Urinary bladder (tissue), 4 donors: ENCODE measurements at places on chromosomes 4 and X. TPM values are rescaled to one million over a fixed set of nuclear protein-coding genes. Genes with fewer than 3 reads are reported as not detected.

Gene ARSD
- total RNA-seq = 35.4 TPM

Gene CCDC158
- total RNA-seq = 2.3 TPM

Gene BEX5
- total RNA-seq = 1.2 TPM

Gene DUSP9
- 0.63 TPM for total RNA-seq

Gene TCEAL1
- 48.1 TPM for total RNA-seq

Gene CSAG3
- not detected for total RNA-seq

Gene NUP62CL
- total RNA-seq = 2.2 TPM

Gene ATRX
- 236 TPM for total RNA-seq

Gene ADGRL3
- 70.1 TPM for total RNA-seq

Gene POU4F2
- total RNA-seq = not detected

Gene MAOA
- 50.6 TPM for total RNA-seq

Gene PAK3
- 6.9 TPM for total RNA-seq

Gene SOX3
- not detected for total RNA-seq

Gene CITED1
- 1.6 TPM for total RNA-seq

Gene XAGE3
- not detected for total RNA-seq

Gene NLGN4X
- 15.7 TPM for total RNA-seq

Gene FBXL5
- total RNA-seq = 211 TPM

Gene NKX6-1
- total RNA-seq = not detected

Gene ARHGAP6
- total RNA-seq = 20.7 TPM

Gene TEX13C
- not detected for total RNA-seq

Gene ZMAT1
- total RNA-seq = 7.2 TPM

Gene H2BW2
- total RNA-seq = not detected

Gene SPANXC
- total RNA-seq = not detected

Gene PDE6B
- total RNA-seq = 6.2 TPM

Gene XG
- 0.58 TPM for total RNA-seq

Gene TMPRSS11A
- not detected for total RNA-seq

Gene RS1
- not detected for total RNA-seq

Gene GPR173
- total RNA-seq = 5.6 TPM

Gene HS6ST2
- 8.6 TPM for total RNA-seq

Gene CSN1S1
- not detected for total RNA-seq

Gene ZNF732
- 6.8 TPM for total RNA-seq

Gene TEX28
- total RNA-seq = not detected

Gene ENOX2
- total RNA-seq = 12.5 TPM

Gene PRR32
- total RNA-seq = 1.3 TPM

Gene CPEB2
- 18.5 TPM for total RNA-seq

Gene ETDC
- total RNA-seq = not detected

Gene MGARP
- 1.1 TPM for total RNA-seq

Gene DDX53
- not detected for total RNA-seq

Gene SH3D19
- total RNA-seq = 76.5 TPM

Gene KIF4A
- total RNA-seq = 7.2 TPM

Gene MAGEA9B
- total RNA-seq = not detected

Gene FDCSP
- total RNA-seq = 1.7 TPM
